ENCODE measurements at places on chromosomes 2 and 18. TPM values are rescaled to one million over a fixed set of nuclear protein-coding genes. Genes with fewer than 3 reads are reported as not detected.

- DNase-seq, result no peak
Measured at GRCh38 chr2:100317634-100318033, 4.7 kb downstream of the LONRF2 start.

GRCh38 chr2:215554689-215555498 lies 119.0 kb upstream of the FN1 start:
- DNase-seq, result no peak

GRCh38 chr2:98944775-98945174 lies 8.8 kb upstream of the CRACDL start:
- no peak for DNase-seq

- DNase-seq, result no peak
Measured at GRCh38 chr2:216293883-216294282, 78.4 kb downstream of the MARCHF4 start.

- no peak for DNase-seq
Measured at GRCh38 chr2:17083902-17084301, 418.3 kb upstream of the CYRIA start.

DNA sequence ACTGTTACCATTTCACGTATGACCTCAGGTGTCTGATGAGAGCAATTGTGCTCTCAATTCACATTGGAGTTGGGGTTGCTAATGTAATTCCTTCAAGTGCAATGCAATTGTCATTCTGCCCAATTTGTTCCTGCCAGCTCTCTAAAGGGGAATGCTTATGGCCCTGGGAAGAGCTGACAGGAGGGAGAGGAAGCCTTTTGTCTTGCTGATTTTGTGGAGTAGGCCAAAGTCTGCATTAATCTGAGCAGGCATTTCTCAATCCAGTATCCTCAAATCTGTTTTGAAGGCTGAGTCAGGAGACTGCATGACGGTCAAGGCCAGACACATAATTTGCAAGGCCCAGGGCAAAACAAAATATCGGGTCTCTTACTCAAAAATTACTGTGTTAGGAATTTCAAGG lies 326.4 kb upstream of the SPHKAP start:
- DNase-seq, result no peak

- DNase-seq, result no peak
Measured at GRCh38 chr18:8163286-8163959, 445.8 kb upstream of the RAB12 start.

GRCh38 chr18:55247032-55247431 lies 287.8 kb upstream of the CCDC68 start:
- no peak for DNase-seq

DNA sequence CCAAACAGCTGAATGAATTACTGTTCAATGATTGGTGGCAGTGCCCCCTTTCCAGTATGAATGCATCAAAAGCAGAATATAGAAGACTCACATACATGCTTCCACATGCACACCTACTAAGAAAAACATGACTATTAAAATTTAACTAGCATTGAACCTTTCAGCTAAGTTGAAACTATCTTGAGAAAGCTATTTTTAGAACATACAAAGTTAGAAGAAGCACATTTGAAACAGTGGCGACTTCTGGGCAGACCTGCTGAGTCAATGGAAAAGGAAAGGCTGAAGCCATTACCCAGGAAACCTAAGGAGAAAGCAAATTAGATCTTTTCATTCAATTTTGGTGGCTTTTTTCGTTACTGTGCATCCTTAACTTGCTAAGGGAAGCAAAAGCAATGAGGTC lies 55.9 kb downstream of the PLA2R1 start:
- DNase-seq, result no peak

DNA sequence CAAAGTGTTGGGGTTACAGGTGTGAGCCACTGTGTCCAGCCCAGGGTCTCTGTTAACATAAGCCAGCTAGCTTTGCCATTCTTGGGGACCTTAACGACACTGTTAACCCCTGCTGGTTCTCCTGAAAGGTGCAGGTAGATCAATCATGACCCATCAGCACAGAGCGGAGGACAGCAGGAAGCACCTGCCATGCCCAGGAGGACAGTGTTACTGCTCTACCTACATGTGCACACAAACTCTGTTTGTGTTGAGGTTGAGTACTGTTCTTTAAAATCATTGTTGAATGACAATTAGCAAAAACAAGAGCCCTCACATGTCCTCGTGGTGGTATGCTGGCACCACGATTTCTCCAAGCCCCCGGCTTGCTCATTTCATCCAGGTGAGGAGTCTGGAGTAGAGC lies 120.9 kb downstream of the FAM210A start:
- no peak for DNase-seq

GRCh38 chr2:201854841-201855240 lies 48.5 kb downstream of the CDK15 start:
- no peak for DNase-seq

Gene ADAM23
- 0.10 TPM for total RNA-seq

Gene GRHL1
- total RNA-seq, result 0.49 TPM

All from activated naive CD8-positive, alpha-beta T cell treated with anti-CD3 and anti-CD28 coated beads for 36 hours (primary cell).